ENCODE measurements at places on chromosomes 3 and 15.

DNA sequence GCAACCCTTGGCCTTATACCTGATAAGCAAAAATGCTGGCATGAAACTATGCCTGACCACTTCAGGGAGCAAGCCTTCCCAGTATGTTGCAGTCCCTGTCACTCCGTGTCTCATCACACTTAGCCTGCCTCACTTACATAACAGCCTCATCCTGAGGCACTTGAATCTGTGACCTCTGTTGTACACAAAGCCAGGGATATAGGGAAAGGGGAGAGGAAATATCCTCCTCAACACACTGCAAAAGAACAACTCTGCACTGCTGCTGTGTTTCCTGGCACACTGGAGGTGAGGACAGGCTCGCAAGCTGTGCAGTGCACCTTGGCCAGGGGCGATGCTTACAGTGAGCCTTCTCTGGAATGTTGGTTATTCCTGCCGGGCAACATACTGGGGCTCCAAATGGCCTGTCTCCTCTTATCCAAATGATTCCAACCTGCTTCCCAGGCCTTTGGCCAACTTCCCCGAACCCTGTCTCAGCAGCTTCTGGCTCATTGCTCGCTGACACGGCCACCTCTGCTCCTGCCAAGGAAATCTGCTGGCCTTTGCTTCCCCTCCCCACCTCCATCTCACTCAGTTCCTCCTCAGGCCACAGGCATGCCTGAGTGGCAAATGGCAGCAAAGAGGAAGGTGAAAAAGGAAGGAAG, 109.2 kb downstream of the CD47 start:
- no peak for DNase-seq

- DNase-seq = no peak
Measured at GRCh38 chr3:157064402-157064801, 95.5 kb downstream of the CCNL1 start.

GRCh38 chr3:45333549-45333948, 54.8 kb upstream of the LARS2 start:
- DNase-seq = no peak

- no peak for DNase-seq
Measured at GRCh38 chr3:120100711-120101110, 6.5 kb upstream of the GSK3B start.

- no peak for DNase-seq
Measured at GRCh38 chr3:153233986-153234385, 72.0 kb downstream of the RAP2B start.

GRCh38 chr3:101811875-101812274, 32.9 kb downstream of the NXPE3 start:
- DNase-seq = no peak

GRCh38 chr3:108159105-108159504, 63.1 kb downstream of the IFT57 start:
- DNase-seq = no peak

- DNase-seq = no peak
Measured at GRCh38 chr3:120274739-120275167, 10.3 kb downstream of the GPR156 start.

- DNase-seq = no peak
Measured at GRCh38 chr15:56194035-56194434, 49.6 kb downstream of the RFX7 start.

GRCh38 chr3:10349801-10350200, 28.9 kb upstream of the SEC13 start:
- no peak for DNase-seq

DNA sequence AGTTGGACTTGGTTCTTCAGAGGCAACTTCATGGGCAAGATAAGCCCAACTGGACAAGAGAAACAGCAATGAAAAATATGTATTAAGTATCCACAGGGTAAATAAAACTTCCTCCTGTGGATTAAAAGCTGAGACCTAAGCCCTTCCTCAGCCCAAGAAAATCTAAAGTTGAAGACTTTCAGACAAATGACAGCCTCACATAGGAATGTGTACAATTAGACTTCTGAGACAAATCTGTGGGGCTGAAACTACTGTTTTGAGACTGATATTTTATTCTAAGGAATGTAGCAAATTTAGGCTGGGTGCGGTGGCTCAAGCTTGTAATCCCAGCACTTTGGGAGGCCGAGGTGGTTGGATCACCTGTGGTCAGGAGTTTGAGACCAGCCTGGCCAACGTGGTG, 74.2 kb upstream of the IL12A start:
- DNase-seq = no peak
